ENCODE measurements at places on chromosomes 4 and X.

DNA sequence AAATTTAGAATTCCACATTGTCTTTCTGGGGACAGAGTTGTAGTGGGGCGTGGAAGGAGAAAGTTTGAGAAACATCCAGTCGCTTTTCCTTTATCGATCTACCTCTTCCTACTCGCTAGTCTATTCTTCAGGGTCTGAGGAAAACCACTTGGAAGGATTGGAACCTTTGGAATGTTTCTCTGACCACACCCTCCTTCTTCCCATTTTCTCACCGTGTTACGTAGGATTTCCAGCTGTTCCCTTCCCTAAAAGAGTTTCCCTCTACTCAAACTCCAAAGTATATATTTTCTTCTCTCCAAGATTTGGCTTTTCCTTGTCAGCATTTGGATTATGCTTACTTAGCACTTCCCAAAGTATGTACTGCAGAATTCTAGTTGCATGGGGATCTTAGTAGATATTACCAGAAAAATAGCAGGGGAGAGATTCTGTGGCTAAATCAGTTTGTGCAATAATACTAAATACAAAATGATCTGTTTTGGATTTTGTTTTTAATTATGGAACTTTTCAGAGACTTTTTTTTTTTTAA is 4.9 kb downstream of the ENPEP start:
- no peak for DNase-seq

GRCh38 chr4:176498617-176499256 is 179.0 kb downstream of the SPCS3 start:
- DNase-seq = no peak

DNA sequence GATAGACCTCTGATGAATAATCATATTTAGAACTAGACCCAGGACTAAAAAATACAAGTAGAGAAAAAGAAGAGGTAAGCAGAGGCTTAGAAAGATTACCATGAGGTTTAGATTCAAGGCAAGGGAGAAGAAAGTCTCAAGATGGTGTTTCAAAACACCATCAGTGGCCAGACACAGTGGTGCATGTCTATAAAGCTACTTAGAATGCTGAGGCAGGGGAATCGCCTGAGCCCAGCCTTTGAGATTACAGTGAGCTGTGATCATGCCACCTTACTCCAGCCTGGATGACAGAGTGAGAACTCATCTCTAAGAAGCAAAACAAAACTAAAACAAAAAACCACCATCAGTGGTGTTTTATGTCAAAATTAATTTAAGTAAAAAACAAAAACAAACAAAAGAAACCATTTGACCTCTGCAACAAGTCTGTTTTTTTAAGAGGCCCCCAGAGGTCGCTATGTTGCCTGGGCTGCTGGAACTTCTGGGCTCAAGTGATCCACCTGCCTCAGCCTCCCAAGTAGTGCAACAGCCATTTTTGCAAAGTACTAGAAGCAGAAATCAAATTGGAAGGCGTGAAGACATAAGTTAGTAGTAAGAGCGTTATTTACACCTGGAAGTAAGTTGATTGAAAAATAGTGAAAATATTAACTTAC is 784.3 kb downstream of the ADGRL3 start:
- no peak for DNase-seq

DNA sequence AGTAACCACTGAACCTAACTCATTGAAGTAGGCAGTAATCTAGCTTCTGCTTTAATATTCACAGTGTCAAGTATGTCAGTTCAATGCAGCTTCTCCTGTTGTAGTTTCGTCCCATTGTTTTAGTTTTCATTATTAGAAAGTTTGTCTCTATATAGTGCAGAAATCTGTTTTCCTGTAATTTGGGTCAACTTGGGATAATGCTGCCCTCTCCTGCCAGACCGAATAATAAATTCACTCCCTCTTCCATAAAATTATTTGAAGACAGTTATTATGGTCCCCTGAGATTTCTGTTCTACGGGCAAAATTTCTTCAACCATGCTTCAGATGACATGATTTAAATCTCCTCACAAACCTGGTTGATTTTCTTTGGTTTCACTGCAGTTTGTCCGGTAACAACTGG is 4.6 kb upstream of the LUZP4 start:
- DNase-seq = no peak

DNA sequence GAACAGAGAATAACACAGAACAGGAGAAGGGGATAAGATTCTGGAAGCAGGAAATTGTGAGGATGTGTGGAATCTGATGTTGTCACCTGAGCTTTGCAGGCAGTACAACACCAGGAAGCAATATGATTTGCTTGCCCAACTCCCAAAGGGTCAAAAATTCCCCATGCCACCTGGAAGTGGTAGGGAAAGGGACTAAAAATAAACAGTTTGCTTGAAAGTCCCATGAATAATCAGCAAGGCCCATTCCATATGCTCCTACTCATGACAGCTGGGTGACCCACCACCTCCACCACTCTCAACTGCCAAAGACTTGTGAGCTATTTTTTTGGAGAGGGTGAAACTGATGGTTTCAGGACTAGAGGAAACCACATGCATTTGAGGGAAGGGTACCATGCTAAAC is 168.4 kb downstream of the KCNIP4 start:
- DNase-seq = no peak

Data from T-cell (primary cell).